HTR-8/SVneo (cell line): ENCODE measurements at places on chromosomes 2 and 18.

- peak; percentile 30 for DNase-seq
Observed at GRCh38 chr2:225041851-225042799, at the start of gene DOCK10. Gene DOCK10 (minus strand): TSS chr2:225042468. CDS start chr2:225042374, 94 bp downstream.

DNA sequence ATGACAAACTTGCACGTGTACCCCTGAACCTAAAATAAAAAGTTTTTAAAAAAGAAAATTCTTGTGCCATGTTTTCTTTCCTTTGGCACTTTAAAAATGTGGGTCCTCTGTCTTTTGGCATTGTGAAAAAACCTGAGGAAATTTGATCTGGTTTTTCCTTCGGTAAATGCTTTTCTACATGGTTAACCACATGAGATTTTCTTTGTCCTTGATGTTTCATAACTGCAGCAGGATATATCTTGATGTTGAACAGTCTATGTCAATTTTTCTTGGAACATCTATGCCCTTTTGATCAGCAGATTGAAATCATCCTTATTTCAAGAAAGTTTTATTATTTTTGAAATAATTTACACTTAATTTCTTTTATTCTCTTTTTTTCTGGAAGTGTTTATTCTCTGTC, 109.1 kb downstream of the TMEM17 start:
- no peak for DNase-seq

DNA sequence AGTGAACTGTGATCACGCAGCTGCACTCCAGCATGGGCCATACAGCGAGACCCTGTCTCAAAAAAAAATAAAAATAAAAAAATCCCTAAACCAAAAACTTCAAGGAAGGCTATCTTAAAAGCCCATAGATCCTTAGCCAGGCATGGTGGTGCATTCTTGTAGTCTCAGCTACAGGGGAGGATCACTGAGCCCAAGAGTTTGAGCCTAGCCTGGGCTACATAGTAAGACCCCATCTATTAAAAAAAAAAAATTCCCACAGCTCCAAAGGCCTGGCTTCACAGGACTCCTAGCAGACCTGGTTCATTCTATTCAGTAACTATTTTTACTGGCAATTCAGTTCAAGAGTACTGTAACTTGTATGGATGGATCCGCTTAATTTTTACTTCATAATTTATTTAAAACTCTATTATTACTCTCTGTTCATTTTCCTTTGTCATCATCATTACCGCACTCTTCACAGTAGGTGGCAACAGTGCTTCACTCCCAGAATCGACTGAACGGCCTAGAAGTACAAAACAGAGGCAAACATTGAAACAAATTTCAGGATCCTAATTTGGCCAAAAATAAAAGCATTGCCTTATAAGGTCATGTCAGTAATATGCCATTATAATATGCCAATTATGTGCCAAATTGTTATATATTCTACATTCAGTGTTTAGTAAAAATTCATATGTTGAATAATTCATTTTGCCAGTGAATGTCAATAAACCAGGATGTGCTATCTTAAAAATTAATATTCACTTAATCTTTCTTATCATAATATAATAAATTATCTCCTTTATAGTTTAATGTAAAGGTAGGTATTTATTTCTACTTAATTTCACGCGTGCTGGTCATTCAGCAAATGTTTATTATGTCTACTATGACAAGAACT, 14.3 kb upstream of the STAM2 start:
- DNase-seq: peak; percentile 33

- DNase-seq: no peak
Observed at GRCh38 chr18:56003009-56003719, 415.2 kb upstream of the TCF4 start.

DNA sequence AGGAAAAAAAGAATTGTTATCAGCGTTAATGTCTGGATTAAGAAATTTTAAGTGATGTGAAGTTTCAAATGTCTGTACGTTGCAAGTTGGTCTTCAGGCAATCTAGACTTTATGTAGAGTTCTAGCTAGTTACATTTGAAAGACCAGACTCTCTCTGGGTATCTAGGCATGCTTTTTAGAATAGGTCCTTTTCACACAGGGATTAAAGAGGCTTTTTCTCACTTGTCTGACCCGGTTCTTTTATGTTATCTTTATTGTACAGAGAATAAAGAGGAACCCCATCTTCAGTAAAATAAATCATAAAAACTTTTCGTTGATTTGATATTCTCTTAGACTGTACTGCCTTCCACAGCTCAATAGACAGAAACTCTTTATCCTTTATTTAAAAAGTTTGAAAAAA, 8.5 kb upstream of the EML6 start:
- no peak for DNase-seq

- DNase-seq: no peak
Observed at GRCh38 chr2:165141601-165142354, 62.1 kb downstream of the SCN3A start.

DNA sequence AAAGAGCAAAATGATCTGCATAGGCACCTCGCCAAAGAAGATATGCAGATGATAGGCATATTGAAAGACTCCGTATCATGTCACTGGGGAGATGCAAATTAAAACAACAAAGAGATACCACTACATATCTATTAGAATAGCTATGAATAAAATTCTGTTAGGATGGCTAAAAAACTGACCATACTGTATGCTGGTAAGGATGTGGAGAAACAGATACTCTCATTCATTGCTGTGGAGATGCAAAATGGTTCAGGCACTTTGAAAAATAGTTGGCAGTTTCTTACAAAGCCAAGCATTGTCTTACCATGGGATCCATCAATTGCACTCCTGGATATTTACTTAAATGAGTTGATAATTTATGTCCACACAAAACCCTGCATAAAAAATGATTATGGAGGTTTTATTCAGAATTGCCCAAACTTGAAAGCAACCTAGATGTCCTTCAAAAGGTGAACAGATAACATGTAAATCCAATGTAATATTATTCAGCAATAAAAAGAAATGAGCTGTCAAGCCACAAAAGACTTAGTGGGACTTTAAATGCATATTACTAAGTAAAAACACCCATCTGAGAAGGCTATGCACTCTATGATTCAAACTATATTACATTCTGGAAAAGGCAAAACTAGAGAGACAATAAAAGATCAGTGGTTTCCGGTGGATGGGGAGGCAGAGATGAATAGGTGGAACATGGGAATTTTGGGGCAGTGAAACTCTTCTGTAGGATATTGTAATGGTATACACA, 31.2 kb downstream of the ZNF385B start:
- DNase-seq: no peak

- no peak for DNase-seq
Observed at GRCh38 chr2:236082061-236082460, 86.1 kb downstream of the GBX2 start.

- DNase-seq: no peak
Observed at GRCh38 chr2:63538390-63538789, 49.9 kb downstream of the WDPCP start.

GRCh38 chr2:219459460-219460311, 25.0 kb downstream of the SPEG start:
- peak; percentile 84 for DNase-seq

DNA sequence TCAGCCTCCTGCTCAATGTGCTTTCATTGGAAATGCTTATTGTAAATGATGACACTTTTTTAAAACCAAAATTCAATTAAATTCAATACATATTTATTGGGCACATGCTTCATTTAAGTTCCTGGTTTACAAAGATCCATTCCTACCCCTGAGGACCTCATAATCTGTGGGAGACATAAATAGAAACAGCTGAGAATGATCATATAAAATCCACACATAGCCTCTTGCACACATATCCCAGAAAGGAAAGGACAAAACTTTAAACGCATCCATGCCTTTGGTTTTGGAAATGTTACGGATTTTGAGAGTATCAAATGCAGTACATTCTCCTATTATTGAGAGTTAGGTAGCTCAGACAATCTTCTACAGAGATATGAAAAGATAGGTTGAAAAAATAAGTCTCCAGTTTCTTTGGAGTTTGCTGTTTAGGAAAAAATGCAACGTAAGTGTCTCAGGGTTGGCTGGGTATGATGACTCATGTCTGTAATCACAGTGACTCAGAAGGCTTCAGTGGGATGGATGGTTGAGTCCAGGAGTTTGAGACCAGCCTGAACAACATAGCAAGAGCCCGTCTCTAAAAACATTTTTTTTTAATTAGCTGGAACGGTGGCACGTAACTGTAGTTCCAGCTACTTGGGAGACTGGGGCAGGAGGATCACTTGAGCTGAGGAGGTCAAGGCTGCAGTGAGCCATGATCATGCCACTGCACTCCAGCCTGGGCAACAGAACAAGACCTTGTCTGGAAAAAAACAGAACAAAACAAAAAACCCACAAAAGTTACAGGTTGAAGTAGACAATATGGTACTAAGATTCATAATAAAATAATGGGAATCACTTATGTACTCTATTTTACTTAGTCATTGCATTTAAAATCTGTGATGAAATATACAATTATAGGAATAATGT, 3.9 kb upstream of the PRELID3A start:
- peak; percentile 57 for DNase-seq

- DNase-seq: no peak
Observed at GRCh38 chr2:217429981-217430500, 570.2 kb upstream of the TNP1 start.

DNA sequence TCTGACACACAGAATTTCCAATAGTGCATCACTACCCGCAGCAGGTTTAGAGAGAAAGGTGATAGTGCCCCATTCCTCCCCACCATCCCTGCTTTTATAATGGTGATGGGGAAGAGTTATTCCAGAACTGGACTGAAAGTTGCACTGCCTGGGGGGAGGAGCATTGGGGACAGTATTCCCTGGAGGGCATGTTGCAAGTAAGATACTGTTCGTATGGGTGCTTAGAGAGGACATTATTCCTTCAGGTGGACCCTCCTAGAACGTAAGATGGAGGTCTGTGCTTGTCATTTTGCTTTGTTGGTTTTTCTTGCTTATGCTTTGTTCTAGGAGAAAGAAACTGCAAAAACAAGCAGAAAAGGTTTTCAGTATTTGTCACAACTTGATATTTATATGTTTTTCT, 23.7 kb downstream of the MRPS9 start:
- DNase-seq: no peak

GRCh38 chr2:11850082-11850481, 103.7 kb downstream of the LPIN1 start:
- DNase-seq: no peak

- DNase-seq: no peak
Observed at GRCh38 chr2:119338826-119339561, 27.6 kb downstream of the C2orf76 start.

GRCh38 chr2:79082987-79083386, 4.8 kb downstream of the REG1B start:
- DNase-seq: no peak

DNA sequence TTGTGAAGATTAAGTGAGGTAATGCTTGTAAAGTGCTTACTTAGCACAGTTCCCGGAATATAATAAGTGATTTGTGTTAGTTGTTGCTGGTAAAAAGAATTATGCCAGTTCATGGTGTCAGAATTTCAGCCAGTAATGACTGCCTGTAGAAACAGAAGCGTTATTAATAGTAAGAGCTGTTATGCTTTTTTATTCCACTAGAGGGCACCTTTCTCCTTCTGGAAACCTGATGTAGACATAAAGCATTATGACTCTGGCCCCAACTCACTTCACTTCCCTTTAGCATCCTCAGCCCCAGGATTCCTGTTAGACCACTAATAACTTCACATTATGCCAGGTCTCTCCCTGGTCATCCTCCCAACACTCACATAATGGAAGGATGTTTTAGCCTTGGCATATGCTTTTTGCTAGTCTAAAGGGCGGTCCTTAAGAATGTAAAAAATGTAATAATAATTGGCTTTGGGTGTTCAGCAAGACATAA, 34.9 kb downstream of the C18orf54 start:
- DNase-seq: peak; percentile 13

GRCh38 chr2:218024336-218024735, 21.5 kb upstream of the TNS1 start:
- DNase-seq: no peak

GRCh38 chr2:232138441-232138840, 176.9 kb downstream of the DIS3L2 start:
- DNase-seq: no peak

DNA sequence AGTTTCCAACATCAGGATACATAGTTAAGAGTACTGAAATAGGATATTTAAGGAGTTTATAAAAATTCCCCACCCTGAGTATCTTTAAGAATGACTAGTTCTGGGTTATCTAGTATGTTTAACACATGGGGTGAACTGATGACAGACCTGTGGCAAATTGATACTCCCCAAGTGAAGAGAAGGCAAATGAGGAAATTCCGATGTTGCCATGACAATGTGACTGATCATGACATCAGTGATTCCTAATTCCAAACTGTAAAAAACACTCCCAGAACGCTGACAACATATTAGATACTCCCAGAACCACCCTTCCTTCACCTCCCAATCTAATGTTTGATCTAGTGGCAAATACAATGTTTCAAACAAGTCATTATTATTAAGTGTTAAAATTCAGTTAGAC, 77.6 kb downstream of the RBMS1 start:
- DNase-seq: no peak

DNA sequence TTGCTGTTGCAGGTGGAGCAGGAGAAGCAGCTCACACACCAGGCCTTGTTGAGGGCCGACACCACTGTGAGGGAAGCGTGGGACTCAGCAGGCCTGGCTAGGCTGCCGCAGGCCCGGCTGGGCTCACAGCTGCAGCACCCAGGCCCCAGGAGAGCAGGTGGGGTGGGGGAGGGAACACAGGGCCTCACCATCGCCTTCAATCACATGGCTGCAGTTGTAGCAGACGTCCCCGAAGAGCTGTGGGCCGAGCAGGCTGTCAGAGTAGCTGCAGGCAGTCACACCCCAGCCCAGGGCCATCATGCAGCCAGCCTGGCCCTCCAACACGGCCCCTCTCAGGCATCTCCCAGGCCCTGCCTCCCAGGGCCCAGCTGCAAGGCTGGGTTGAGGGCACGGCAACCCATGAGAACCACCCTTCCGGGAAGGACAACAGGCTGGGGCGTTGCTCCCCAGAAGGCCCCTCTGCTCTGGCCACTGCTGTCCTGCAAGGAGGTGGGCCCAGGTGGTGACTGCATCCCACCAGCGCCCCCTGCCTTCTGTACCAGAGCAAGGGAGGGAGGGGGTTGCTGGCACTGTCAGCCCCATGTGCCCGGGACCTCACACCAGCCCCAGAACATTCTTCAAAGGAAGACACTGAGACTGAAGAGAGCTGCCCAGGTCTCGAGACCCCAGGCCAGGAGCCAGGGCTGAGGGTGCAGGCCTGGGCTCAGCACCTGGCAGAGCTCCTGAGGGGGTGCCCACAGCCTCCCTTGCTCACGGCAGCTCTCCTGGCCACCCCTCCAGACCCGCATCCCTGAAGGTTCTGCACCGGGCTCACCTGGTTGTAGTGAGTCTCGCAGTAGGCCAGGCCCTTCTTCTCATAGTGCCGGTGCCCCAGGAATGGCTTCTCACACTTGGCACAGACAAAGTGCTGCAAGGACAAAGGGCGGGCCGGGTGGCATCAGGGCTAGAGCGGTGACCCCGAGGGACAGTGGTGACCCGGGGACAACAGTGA, 5.6 kb upstream of the GPR17 start:
- DNase-seq: no peak

GRCh38 chr18:58645398-58645797, 16.5 kb upstream of the ALPK2 start:
- no peak for DNase-seq

- DNase-seq: no peak
Observed at GRCh38 chr2:236919209-236919608, 166.5 kb upstream of the COPS8 start.

DNA sequence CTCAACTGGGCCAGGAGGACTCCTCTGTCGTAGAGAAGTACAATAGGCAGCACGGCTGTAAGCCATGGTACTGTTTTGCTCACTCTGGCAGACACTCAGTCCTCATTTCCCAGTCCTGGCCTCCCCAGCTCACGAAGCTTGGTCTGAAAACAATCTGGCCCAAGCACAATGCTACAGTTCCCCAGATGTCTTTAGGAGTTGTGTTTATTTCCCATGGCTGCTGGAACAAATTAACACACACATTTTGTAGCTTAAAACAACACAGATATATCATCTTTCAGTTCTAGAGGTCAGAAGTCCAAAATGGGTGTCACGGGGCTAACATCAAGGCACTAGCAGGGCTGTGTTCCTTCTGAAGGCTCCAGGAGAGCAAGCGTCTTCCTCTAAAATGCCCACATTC, 13.0 kb downstream of the FABP1 start:
- DNase-seq: no peak
